ENCODE measurements at places on chromosomes 5 and 9.

- no peak for DNase-seq
Measured at GRCh38 chr9:79673614-79674013, 101.8 kb downstream of the TLE4 start.

GRCh38 chr5:154868702-154869101 lies 10.3 kb downstream of the CNOT8 start:
- no peak for DNase-seq

GRCh38 chr5:36417221-36417620 lies 115.5 kb upstream of the RANBP3L start:
- DNase-seq = no peak

DNA sequence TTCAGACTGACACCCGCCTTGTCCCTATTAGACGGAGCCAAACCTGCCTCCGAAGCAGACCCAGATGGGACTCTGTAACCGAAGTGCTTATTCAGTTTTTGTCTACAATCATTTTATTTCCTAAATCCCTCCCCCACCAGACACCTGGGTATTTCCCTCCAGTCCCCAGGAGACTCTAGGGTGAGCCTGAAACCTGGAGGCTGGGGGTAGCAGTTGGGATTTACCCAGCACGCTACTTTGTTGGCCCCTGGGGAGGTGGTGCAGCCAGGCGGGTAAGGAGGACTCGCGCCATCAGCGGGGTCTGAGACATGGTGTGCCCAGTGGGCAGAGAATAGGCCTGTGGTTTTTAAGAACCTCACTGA lies 1.3 kb upstream of the LHX2 start:
- no peak for DNase-seq

- DNase-seq = no peak
Measured at GRCh38 chr5:37189355-37189754, 59.8 kb downstream of the CPLANE1 start.

- DNase-seq = no peak
Measured at GRCh38 chr9:124329206-124329792, 71.5 kb downstream of the NEK6 start.

- no peak for DNase-seq
Measured at GRCh38 chr5:63687854-63688516, 274.3 kb downstream of the HTR1A start.

DNA sequence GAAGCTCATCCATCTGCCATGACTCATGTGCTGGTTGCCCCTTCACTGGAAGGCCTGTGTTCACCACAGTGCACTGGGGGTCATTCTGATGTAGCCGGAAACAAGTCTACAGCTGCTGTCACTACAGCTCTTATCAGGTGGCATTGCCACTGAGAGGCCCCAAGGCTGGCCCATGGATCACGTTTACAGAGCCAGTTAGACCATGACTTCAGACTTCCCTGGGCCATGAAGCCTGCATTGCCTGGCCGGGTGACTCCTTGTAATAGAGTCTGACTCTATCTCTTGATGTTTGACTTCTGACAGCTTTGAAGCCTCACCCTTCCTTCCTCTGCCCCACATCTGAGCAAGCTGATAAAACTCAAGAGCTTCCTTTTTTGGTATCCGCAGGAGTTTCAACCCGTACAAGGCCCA lies 473.5 kb upstream of the DAP start:
- no peak for DNase-seq

- DNase-seq = no peak
Measured at GRCh38 chr5:58022055-58022454, 437.8 kb downstream of the PLK2 start.

DNA sequence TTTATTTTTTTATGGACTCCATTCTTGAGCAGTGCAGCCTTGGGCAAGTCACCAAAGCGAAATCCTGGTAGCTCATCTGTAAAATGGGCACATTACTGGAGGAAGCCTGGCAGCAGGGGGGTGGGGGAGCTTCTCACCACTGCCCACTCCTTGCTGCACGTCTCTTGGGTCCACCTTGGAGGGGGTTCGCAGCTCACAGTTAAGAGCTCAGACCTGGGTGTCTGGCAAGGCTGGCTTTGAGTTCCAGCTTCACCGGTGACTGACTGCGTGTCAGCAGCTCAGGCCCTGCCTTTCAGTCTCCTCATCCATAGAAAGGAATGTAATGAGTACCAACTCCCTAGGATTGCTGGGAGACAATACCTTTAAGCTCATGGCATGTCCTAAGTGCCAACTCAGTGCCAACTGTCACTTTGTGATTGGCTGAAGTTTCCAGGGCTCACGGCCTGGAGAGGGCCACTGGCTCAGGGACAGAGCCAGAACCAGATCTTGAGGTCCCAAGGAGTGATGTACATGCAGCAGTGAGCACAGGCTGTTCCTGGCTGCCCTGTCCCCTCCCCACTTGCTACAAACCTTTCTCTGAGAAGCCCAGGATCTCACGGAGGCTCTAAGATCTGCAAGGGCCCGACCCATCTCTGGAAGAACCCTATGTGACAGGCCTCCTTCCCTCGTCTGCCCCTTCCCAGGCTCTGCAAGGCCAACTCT lies 72.9 kb downstream of the C9orf50 start:
- DNase-seq = no peak

DNA sequence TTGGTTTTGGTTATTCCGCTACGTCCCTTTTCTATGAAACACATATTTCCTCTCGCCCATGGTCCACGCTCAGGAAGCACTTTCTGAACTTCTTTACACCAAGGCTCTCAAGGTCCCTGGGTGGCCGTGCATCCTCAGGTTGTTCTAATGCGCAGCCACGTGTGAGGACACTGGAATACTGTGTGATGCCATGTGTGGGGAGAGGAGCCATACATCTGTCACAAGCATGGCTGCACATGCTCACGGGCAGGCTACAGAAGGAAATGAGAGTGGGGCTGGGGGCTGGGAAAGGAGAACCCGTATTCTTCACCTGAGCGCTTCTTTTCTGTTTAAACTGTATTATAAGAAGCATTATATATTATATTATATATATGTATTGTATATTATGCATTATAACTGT lies 36.7 kb downstream of the PRRT1B start:
- no peak for DNase-seq

DNA sequence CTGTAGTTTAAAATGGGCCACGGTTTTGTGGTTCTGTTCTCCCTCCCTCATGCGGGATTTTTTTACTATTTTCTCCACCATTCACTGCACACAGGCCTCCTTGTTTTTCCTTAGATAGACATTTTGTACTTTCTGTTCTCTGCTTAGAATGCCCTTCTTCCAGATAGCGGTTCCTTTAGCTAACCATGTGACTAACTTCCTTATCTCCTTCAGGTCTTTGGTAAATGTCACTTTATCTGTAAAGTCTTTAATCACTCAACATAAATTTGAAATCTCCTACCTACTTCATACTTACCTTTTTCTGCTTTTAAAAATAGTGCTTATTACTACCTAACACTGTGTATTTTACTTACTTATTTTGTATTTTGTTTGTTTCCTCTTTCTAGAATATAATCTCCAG lies 15.0 kb downstream of the FER start:
- DNase-seq = no peak

DNA sequence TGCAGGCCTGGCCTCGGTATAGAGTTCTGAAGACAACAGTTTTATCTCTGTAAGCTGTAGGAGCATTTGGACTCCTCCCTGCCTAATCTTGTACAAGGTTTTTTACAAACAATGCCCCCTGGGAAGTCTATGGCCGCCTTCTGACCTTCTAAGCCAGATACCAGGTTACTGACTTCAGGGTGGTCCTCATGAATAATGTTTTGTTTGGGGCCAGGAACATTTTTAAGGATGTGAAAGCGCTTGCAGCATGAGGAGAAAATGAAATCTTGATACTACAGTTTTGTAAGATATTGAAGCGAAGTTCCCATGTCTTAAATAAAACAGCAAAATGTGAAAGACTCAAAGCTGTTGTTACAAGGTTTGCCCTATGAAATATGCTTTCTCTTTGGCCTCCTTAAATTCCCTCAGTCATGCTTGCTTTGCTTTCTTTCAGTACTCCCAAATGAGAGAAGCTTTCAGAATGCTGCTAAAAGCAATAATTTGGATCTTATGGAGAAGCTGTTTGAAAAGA lies 5.2 kb downstream of the ANKDD1B start:
- no peak for DNase-seq

DNA sequence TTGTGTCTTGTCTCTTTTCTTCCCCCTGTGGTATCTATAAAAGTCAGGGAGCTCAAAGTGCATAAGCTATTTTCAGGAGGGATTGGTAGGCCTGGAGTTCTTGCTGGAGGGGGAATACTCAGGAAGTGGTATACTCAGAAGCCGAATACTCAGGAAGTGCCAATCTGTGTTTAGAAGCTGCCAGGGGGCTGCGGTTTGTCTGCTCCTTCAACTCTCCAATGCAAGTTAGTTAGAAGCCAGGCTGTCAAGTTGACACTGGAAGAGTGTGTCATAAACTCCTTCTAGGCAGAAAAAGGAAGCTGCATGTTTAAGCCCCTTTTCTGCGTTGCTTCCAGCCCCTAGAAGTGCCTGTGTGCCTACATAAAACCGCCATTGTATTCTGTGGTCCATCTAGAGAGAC lies 366.5 kb downstream of the TAF11L14 start:
- no peak for DNase-seq

DNA sequence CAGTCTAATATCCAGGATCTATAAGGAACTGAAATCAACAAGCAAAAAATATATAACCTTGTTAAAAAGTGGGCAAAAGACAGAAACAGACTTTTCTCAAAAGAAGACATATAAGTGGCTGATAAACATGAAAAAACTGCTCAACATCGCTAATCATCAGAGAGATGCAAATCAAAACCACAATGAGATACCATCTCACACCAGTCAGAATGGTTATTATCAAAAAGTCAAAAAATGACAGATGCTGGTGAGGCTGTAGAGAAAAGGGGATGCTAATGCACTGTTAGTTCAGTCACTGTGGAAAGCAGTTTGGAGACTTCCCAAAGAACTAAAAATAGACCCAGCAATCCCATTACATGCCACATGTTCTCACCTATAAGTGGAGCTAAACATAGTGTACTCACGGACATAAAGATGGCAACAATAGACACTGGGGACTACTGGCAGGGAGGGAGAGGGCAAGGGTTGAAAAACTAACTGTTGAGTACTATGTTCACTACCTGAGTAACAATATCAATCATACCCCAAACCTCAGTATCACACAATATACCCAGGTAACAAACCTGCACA lies 11.7 kb upstream of the TSSK1B start:
- DNase-seq = no peak

DNA sequence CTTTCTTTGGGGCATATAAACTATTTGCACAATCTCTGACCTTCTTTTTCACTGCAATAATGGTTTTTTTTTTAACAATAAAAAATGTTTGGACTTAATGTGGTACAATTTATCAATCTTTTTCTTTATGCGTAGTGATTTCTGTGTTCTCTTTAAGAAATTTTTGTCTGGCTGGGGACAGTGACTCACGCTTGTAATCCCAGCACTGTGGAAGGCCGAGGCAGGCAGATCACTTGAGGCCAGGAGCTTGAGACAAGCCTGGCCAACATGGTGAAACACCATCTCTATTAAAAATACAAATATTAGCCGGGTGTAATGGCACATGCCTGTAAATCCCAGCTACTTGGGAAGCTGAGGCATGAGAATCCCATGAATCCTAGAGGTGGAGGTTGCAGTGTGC lies 72.3 kb downstream of the STK32A start:
- no peak for DNase-seq

- peak; percentile 3 for DNase-seq
Measured at GRCh38 chr9:88303721-88304451, 84.4 kb upstream of the SPIN1 start.

- DNase-seq = no peak
Measured at GRCh38 chr5:65808251-65808741, 86.3 kb downstream of the NLN start.

All from GM18507 (cell line).